ENCODE measurements at places on chromosomes 4 and X. TPM values are rescaled to one million over a fixed set of nuclear protein-coding genes. Genes with fewer than 3 reads are reported as not detected.

GRCh38 chrX:40267334-40268187, 169.8 kb upstream of the BCOR start:
- H3K27ac ChIP-seq: no peak overlapping the region
- peaks cover 7% of the 10 kb centered on the region for H3K27me3 ChIP-seq
- H3K4me3 ChIP-seq: peak overlapping the region; percentile 34
- H3K36me3 ChIP-seq: no peaks in the 10 kb centered on the region

Gene JAKMIP1
- total RNA-seq: 5.1 TPM

Gene SSX2B
- not detected for total RNA-seq

DNA sequence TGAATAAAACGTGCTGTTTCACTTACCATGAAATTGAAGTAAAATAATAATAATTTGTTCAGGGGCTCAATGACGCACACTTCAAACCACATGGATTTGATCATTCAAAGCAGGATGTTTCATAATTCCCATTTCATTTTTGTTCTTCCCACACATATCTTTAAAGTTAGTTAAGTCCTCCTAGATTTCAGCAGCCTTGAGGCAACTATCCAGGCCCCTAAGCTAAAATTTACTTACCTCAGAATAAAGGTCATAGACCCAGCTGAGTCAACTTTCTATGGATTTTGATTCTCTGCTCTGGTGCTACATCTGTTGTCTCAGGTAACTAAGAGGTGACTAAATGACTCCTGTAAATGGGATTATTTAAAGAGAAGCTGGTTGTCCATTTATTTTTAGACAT, 25.0 kb downstream of the GPR174 start:
- H3K27ac ChIP-seq: no peak overlapping the region
- no peak for DNase-seq
- no peaks in the 10 kb centered on the region for H3K4me1 ChIP-seq
- no peaks in the 10 kb centered on the region for H3K36me3 ChIP-seq
- no peaks in the 10 kb centered on the region for H3K27me3 ChIP-seq

- H3K27me3 ChIP-seq: peaks cover 17% of the 10 kb centered on the region
- H3K36me3 ChIP-seq: no peaks in the 10 kb centered on the region
- peaks cover 22% of the 10 kb centered on the region for H3K4me1 ChIP-seq
- no peak for DNase-seq
Measured at GRCh38 chr4:184400891-184401290, 73.5 kb downstream of the IRF2 start.

- no peaks in the 10 kb centered on the region for H3K36me3 ChIP-seq
- H3K4me3 ChIP-seq: no peak overlapping the region
- DNase-seq: no peak
- H3K27me3 ChIP-seq: peaks cover 8% of the 10 kb centered on the region
- H3K4me1 ChIP-seq: peaks cover 5% of the 10 kb centered on the region
Measured at GRCh38 chr4:159003420-159004253, 99.2 kb upstream of the RAPGEF2 start.

DNA sequence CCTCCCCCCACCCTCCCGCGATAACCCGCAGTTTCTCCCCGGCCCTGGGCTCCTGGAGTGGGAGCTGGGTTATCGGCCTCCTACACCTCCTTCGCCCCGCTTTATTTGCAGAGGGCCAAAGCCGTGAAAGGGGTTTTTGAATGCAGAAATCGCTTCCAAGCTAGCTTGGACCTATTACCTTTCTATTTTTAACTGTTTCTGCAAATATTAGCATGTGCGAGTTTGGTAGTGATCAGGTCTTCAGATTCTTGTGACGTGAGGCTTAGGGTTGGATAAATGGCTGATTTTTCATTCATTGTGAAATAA, 1.3 kb downstream of the USP9X start:
- H3K4me1 ChIP-seq: peaks cover 25% of the 10 kb centered on the region
- H3K36me3 ChIP-seq: no peaks in the 10 kb centered on the region
- peak overlapping the region; percentile 84 for H3K4me3 ChIP-seq
- no peak overlapping the region for H3K27ac ChIP-seq
- DNase-seq: no peak

DNA sequence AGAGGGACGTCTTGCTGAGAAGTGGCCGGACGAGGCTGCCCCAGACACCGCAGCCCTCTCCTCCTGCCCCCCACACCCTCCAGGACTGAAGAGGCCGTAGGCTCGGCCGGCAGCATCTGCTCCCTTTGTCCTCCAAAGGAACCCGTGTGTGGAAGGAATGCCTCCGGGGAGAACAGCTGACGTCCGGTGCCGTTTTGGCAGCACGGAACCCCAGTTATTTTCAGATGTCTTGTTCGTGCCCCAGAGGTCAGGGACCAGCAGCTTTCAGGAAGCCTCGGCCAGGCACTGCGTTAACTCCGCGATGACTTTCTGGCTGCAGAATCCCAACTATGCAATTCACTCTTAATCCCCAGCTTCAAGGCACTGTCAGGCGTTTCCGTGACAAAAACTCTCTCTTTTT, 10.9 kb upstream of the PPP2R3B start:
- no peaks in the 10 kb centered on the region for H3K36me3 ChIP-seq
- H3K4me3 ChIP-seq: peak overlapping the region; percentile 17
- H3K27me3 ChIP-seq: no peaks in the 10 kb centered on the region

DNA sequence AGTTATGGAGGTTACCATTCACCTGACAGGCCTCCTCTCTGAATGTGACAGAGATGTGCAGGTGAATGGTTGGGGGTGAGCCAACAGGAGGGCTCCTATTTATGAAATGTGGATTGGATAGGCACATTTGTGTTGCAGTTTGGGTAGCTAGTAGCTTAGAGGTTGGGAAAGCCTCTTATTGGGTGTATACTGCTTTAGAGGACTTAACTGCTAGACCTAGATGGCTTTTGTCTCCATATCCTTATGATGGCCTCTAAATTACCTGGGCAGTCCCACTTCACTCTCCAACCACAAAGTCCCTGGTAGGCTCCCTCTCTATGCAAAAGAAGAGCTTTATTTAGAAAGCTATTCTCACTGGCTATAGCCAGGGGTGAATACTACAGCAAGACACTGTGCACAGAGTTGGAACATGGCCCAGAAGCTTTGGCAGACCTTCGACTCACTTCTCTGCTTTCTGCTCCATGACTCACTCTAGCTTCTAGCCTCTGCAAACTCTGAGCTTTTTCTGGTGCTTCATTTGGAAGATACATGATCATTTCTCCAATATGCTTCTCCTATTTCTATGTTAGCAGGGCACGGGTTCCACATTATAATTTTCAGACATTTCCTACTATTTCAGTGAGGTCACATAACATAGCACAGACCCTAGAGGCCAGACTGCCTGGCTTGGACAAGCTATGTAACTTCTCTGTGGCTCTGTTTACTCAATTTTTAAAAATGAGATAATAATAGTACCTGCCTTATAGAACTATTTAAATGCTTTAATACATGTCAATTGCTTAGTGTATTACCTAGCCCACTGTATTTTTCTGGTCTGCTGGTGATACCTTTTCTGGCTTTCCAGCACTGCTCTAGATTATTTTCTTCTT, 6.0 kb upstream of the VGLL1 start:
- H3K27me3 ChIP-seq: no peaks in the 10 kb centered on the region
- no peak overlapping the region for H3K4me3 ChIP-seq
- no peaks in the 10 kb centered on the region for H3K4me1 ChIP-seq

GRCh38 chr4:177489471-177490246, 47.4 kb upstream of the AGA start:
- DNase-seq: no peak
- H3K4me1 ChIP-seq: peaks cover 2% of the 10 kb centered on the region
- no peaks in the 10 kb centered on the region for H3K36me3 ChIP-seq
- H3K27ac ChIP-seq: no peak overlapping the region
- H3K27me3 ChIP-seq: no peaks in the 10 kb centered on the region

GRCh38 chr4:154603033-154603943, 9.2 kb downstream of the FGG start:
- H3K4me3 ChIP-seq: no peak overlapping the region
- H3K27ac ChIP-seq: no peak overlapping the region
- H3K4me1 ChIP-seq: no peaks in the 10 kb centered on the region
- DNase-seq: no peak
- no peaks in the 10 kb centered on the region for H3K36me3 ChIP-seq

- DNase-seq: peak; percentile 34
- no peaks in the 10 kb centered on the region for H3K36me3 ChIP-seq
- H3K4me3 ChIP-seq: no peak overlapping the region
- no peak overlapping the region for H3K27ac ChIP-seq
Measured at GRCh38 chr4:136867465-136867864, 664.8 kb downstream of the PCDH18 start.

Gene MTTP
- 1.1 TPM for total RNA-seq

- H3K27ac ChIP-seq: no peak overlapping the region
- H3K4me3 ChIP-seq: no peak overlapping the region
- no peaks in the 10 kb centered on the region for H3K36me3 ChIP-seq
- H3K27me3 ChIP-seq: peaks cover 45% of the 10 kb centered on the region
- H3K4me1 ChIP-seq: no peaks in the 10 kb centered on the region
- DNase-seq: no peak
Measured at GRCh38 chrX:50704360-50704759, 109.6 kb downstream of the SHROOM4 start.

GRCh38 chr4:166363198-166363597, 490.2 kb downstream of the TLL1 start:
- H3K36me3 ChIP-seq: no peaks in the 10 kb centered on the region
- DNase-seq: no peak
- no peak overlapping the region for H3K4me3 ChIP-seq
- no peaks in the 10 kb centered on the region for H3K27me3 ChIP-seq

All from neural progenitor cell (in vitro differentiated cells).